ENCODE measurements at places on chromosomes 1 and 21.
A peak's percentile ranks its signal among the peaks of the same experiment; 100 is the strongest.

DNA sequence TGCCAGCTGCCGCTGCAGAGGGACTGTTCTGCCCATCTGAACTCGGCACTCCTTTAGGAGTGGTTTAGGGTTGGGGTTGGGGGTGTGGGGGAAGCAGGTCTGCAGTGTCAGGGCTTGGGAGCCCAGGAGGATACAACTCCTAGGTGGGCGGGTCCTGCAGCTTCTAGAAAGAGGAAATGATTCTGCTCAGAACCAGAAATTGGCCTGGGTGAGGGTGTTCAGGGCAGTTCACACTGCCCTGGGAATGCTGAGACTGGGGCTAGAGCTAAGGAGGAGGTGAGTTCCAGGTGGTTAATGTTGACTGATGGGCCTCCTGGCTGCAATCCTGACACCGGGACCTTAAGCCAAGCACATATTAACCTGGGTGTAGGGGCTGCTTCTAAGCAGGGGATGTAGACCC is 4.8 kb upstream of the SLC26A9 start:
- DNase-seq, result no peak

- DNase-seq, result no peak
These were observed 49.5 kb downstream of the NEK7 start for GRCh38 chr1:198206292-198206691.

DNA sequence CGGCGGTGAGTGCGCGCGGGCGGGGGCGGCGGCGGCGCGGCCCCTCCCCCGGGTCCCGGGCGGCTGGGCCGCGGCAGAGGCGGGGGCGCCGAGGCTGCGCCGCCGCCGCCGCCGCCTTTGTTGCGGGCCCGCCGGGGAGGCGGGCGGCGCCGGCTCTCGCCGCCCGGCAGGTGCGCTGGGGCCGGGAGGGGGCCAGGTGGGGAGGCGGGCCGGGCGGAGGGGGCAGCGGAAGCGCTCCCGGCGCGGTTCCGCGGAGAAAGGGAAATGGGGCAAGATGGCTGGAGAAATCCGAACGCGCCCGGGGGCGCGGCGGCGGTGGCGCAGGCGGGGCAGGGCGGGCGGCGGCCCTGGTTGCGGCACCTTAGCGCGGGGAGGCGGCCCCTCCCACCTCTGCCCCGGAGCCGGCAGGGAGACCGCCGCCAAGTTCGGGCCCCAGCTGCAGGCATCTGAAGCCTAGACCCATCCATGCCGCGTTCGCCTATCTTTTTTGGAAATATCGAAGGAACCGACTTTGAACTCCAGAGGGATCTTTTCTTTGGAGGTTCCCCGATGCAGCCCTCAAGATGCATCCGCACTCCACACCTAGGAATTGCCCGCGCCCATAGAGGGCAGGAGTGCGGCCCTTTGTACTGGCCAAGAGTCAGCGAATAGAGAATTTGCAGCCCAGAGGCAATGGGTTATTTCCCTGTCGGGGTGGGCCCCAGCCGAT is 479 bp downstream of the POGK start:
- no peak for DNase-seq

- no peak for DNase-seq
These were observed 15.8 kb upstream of the RIPPLY3 start for GRCh38 chr21:36990508-36991205.

DNA sequence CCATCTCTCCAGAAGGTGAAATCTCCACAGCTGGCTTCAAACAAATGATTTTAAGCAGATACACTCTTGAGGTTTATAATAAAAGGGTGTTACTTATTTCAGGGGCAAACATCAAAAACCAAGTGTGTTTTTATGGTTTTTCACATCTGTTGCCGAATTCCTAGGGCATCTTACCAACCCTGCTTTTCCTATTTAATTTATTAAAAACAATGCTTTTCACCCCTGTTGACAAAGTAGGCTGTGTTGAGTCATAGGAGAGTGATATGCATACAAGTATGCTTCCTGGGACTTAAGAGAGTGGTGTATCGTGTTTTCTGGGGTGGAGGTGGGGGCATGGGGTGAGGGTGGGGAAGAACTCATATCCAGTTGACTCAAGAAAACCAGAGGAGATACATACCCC is 29.3 kb upstream of the IL20 start:
- DNase-seq, result peak; percentile 37

DNA sequence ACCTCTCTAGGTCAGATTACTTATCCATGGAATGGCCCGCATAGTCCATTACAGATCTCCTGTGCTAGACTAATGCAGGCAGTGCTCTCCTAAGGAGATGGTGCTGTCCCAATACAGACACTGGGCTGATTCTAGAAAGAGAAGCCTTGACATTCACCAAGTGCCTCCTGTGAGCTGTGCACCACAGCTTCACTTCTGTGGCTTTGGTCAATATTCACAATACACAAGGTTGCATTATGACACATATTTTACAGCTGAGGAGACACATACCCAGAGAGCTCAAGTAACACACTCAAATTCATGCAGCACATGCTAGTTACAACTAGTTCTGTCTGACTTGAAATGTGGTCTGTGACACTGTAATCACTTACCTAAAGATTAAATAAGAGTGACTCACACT is 59.4 kb upstream of the LRRC8B start:
- no peak for DNase-seq

DNA sequence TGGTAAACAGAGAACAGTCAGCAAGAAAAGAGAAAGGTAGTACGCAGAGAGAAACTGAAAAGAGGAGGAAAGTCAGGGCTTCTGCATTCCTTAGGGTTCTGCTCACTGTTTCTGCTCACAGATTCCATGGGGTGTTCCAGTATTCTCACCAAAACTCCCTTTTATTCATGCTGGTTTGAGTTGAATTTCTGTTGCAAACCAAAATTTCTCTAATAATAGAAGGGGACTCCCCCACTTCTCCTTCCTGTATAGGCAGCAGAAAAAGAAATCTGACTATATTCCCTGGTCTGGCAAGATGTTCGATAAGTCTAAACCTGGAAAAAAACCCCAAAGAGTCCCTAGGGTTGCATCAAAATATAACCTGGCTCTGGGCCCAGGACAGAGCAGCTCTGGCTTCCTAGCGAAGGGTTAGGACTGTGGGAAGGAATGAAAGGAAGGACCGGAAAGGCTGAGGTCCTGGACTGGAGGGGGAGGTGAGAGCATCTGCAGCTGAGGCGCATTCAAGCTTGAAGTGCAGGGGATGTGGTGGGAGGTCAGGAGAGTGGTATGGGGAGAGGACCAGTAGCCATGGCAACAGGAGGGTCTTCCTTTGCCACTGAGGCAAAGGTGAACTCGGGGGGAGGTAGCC is 18.8 kb upstream of the RGS16 start:
- peak; percentile 60 for DNase-seq

All from fibroblast of skin of left quadriceps (primary cell).